ENCODE measurements at places on chromosomes 5 and 9.

DNA sequence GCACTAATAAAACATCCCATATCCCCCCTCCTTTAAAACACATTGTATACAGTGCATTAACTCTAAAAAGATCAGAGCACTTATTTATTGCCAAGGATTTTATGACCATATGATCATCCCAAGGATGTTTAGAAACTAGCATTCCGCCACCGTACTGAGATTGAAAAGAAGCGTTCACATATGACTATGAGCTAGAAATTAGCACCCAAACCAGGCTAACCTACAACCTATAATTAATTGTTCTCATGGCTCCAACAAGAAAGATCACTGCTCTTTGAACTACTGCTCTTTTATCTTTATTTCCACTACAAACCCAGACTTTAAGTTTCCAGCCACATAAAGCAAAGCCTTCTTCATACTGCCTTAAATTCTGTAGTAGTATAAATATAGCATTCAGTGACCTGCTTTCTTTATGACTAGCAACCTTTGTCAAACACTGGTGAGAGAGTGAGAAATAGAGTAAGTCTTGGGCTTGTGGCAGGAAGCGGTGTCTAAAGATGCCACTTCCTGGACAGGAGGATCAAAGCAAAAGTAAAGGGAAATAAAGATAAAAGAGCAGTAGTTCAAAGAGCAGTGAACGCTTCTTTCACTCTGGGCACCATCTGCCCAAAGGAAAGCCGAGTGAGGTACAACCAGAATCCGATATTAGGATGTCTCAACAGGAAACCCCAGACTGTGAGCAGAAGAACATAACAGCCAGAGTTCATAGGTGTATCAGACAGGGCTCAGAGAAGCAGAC, 151.1 kb upstream of the ERCC6L2 start:
- no peak for DNase-seq

- DNase-seq, result no peak
Measured at GRCh38 chr5:66993448-66993847, 203.2 kb downstream of the CD180 start.

- DNase-seq, result no peak
Measured at GRCh38 chr9:124334568-124335319, 77.0 kb downstream of the NEK6 start.

- no peak for DNase-seq
Measured at GRCh38 chr9:33445389-33446239, 1.8 kb downstream of the AQP3 start.

DNA sequence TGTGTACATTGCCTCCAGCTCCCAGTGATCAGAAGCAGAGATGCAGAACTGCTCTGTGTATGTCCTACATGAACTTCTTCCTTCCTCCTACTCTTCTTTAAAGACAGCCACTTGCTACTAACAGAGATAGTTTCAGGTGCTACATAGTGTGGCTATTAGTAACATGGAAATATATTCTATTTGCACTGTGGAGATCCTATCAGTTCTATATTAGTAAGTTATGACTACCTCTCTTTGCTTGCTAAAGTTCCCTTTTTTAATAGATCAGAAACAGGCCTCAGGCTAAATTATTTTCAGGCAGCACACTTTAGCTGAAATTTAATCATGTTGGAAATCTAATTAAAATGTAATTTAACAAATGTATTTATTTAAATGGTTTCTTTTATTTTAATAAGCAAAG, 64.4 kb upstream of the TNFSF8 start:
- DNase-seq, result no peak
